ENCODE measurements at places on chromosomes 2 and 18.

- peak; percentile 6 for DNase-seq
These were observed 28.8 kb downstream of the TANC1 start for GRCh38 chr2:158997037-158997790.

GRCh38 chr2:105649534-105649933 lies 95.2 kb upstream of the NCK2 start:
- DNase-seq: no peak

- DNase-seq: no peak
These were observed 4.5 kb upstream of the RND3 start for GRCh38 chr2:150491943-150492342.

DNA sequence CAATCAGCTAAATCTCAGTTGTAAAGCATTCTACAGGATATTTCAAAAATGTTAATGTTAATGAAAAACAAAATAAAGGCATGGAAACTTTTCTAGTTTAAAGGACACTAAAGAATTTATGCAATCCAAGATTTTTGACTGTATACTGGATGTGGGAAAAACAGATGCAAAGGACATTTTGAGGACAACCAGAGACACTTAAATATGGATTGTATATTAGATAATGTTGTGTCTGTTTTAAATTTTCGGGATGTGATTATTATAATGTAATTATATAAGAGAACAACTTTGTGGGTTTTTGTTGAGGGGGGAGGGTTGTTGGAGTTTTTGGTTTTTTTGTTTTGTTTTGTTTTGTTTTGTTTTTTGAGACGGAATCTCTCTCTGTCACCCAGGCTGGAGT lies 30.9 kb downstream of the PSMA8 start:
- no peak for DNase-seq

DNA sequence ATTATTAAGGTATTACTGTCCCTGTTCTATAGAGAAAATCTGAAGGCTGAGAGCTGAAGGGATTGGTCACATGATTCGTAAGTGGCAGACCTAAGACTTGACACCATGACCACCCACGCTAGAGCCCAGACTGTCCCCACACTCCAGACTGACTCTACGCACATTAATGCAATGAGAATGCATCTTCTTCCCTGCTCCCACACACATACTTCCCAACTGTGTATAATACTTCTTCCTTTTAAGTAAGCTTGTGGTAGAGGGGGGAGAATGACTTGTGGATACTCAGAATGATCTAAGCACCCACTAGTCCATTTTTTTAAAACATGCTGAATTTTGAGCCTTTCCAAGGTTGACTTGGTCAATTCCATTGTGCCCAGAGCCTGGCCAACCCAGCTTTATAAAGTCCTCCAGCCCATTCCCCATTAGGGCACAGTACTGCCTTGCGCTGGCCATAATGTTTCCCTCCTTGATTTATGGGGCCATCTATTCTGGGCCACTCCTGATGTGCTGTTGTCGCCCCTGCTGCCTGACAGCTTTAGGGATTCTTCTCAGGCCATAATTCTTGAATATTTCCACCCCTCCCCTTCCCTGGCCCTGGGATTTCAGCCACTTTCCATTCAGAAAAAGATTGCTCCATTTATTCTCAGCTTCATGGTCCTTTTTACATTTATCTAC lies 28.7 kb downstream of the ALK start:
- no peak for DNase-seq

DNA sequence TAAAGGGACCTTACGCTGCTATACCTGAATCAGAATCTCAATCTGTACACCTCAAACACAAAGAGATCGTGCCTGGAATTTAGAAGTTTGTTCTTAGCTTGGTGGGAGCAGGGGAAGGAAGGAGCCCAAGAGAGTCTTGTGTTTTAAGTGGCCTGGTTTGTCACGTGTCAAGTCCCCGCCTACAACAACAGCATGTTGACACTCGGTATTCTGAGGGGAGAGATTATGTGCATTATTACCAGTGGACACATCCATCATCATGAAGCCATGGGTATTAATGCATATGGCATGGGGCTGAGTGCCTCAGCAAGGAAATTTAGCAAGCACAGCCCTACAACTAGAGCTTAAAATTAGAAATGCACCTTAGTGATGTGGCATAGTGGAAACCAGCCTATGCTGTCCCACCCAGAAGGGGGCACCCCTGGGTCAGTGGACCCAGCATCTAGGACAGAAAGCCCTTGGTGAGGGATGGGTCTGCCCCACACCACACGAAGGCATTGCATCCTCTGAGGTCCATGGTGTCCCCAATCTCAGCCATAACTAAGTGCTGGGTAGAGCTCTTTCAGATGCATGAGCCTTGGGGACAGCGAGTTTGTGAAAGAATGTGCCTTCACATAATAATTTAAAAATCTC lies 138.7 kb downstream of the MGAT5 start:
- peak; percentile 51 for DNase-seq

GRCh38 chr18:54254265-54254758 lies 15.0 kb upstream of the POLI start:
- DNase-seq: peak; percentile 76

- DNase-seq: no peak
These were observed 11.3 kb upstream of the CIB4 start for GRCh38 chr2:26652361-26653041.

DNA sequence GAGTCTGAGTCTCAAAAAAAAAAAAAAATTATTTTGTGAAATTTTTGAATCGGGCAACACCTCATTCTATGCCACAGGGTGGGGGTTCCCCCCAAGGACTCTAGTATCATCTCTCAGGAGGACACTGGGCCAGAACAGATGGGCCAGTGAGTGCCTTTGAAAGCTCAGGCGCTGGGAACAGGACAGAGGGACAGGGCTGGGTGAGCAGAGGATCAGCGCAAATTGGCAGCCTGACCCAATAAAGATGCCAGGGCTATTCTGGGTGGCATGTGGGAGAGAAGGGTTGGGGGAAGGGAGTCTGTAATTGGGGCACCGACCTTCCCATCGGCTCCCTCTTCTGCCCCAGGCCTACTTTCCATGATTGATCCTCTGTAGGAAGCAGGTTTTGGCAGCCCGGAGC lies 44.0 kb downstream of the KIF3C start:
- DNase-seq: no peak
